ENCODE measurements at places on chromosomes 3 and 15. TPM values are rescaled to one million over a fixed set of nuclear protein-coding genes. Genes with fewer than 3 reads are reported as not detected.

Gene PLSCR1
- 35.6 TPM for polyA plus RNA-seq

Gene C3orf80
- 3.7 TPM for polyA plus RNA-seq

Gene PATL2
- 0.12 TPM for polyA plus RNA-seq

Gene DNAJC13
- polyA plus RNA-seq = 16.6 TPM

Gene CCDC39
- not detected for polyA plus RNA-seq

Gene VPS13C
- 13.2 TPM for polyA plus RNA-seq

Gene AVEN
- polyA plus RNA-seq = 25.3 TPM

Gene STRA6
- 60.6 TPM for polyA plus RNA-seq
